ENCODE measurements at places on chromosomes 6 and 20. TPM values are rescaled to one million over a fixed set of nuclear protein-coding genes. Genes with fewer than 3 reads are reported as not detected.

Gene KCNS1
- total RNA-seq = not detected

Gene SPINT4
- not detected for total RNA-seq

Gene CHMP4B
- total RNA-seq = 149 TPM

Gene HSPA1L
- total RNA-seq = 1.2 TPM

Gene ADGRB3
- not detected for total RNA-seq

Gene RGS19
- 39.1 TPM for total RNA-seq
